ENCODE measurements at places on chromosomes 3 and 15. TPM values are rescaled to one million over a fixed set of nuclear protein-coding genes. Genes with fewer than 3 reads are reported as not detected.

DNA sequence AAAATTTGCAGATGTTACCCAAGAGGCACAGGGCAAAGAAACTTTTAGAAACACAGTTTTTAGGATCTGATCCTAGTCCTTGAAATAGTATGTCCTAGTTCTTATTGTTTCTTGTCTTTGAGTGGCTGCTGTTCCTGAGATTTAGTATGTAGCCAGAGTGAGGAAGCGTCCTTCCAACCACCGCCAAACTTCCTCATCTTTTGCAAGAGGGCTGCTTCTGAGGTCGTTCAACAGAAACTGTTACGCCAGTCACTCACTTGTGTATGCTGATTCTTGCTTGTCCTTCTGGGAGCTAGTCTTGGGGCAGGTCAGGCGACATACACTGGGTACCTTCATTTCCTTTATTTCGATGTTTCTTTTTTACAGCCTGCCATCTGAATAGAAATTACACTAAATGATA, 577.3 kb upstream of the ZNF717 start:
- DNase-seq, result no peak

- no peak for DNase-seq
Measured at GRCh38 chr3:37181756-37182155, 7.4 kb upstream of the LRRFIP2 start.

DNA sequence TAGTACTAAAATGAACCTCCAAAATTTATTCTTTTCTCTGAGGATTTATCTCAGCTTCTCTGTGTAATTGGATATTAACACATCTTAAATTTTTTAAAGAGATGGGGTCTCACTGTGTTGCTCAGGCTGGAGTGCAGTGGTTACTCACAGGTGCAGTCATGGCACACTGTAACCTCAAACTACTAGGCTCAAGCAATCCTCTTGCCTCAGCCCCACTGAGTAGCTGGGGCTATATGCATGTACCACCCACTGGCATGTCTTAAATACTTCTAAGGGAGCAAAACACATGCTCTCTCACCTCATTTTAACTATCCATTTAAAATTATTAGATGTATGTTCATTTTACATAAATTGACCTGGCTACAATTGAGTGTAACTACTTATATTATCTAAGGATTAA, 11.3 kb upstream of the TMEM87A start:
- DNase-seq, result no peak

Gene UTS2B
- total RNA-seq, result 0.57 TPM

Gene MLF1
- 6.6 TPM for total RNA-seq

- DNase-seq, result no peak
Measured at GRCh38 chr3:61896251-61896650, 334.9 kb downstream of the PTPRG start.

Gene SLC7A14
- total RNA-seq, result not detected

- DNase-seq, result no peak
Measured at GRCh38 chr15:58292751-58293175, 139.0 kb upstream of the LIPC start.

Gene CLSTN2
- total RNA-seq, result not detected

DNA sequence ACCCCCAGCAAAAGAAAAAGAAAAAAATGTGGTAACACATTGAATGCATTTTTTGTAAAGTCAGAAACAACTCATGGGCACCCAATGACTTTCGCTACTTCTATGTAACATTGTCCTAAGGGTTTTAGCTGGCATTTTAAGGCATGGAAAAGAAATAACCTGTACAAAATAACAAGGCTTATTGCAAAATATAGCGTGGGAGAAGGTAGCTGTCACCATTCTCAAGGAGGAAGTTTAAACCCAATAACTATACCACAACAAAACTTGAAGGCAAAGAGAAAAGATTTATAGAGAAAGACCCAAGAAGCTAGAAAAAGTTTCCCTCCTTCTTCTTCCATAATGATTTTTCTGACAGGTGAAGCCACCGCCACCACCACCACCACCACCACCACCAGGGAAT, 55.7 kb upstream of the ACP3 start:
- DNase-seq, result no peak

Data from NCI-H460 (cell line).